Stimulated activated CD4-positive, alpha-beta T cell treated with anti-CD3 and anti-CD28 coated beads, Interleukin-1b, Interleukin-23, amount 100 ng/mL, for 1 hour (primary cell): ENCODE measurements at places on chromosomes 16 and 17.

DNA sequence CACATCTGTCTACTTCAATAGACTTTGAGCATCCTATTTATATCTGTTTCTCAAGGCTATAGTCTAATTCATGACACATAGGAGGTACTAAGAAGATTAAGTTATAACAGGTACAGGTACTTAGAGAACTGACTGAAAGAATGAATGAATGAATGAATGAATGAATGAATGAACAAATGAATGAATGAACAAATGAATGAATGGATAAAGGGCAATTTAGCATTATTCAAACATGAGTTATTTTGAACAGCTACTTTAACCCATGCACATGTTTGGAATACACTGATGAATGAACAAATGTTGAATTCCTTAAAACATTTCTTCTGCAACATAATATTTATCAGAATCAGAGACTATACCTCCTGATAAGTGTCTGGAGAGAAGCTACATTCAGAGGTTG, 1165.6 kb upstream of the CDH8 start:
- DNase-seq = no peak

- DNase-seq = no peak
Measured at GRCh38 chr16:1564325-1564724, 30.9 kb downstream of the TMEM204 start.

- DNase-seq = no peak
Measured at GRCh38 chr16:27085182-27085581, 18.5 kb downstream of the C16orf82 start.

DNA sequence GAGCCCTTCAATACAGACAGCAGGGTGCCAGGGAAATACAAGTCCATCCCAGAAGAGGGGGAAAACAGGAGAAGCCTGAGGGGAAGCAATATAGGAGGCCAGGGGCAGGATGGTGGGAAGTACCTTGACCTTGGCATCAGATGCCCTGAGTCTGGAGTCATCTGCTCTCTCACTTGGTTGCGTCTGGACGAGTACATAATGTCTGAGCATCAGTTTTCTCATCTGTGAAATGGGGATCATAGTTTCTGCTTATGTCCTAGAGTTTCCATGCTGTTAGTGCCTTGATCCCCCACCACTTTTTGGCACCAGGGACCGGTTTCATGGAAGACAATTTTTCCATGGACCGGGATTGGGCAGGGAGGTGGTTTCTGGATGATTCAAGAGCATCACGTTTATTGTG, 2.3 kb downstream of the STAT5A start:
- no peak for DNase-seq

GRCh38 chr16:23131436-23131835, 17.8 kb downstream of the USP31 start:
- DNase-seq = no peak

GRCh38 chr17:78828470-78829185, 12.0 kb downstream of the USP36 start:
- DNase-seq = no peak

DNA sequence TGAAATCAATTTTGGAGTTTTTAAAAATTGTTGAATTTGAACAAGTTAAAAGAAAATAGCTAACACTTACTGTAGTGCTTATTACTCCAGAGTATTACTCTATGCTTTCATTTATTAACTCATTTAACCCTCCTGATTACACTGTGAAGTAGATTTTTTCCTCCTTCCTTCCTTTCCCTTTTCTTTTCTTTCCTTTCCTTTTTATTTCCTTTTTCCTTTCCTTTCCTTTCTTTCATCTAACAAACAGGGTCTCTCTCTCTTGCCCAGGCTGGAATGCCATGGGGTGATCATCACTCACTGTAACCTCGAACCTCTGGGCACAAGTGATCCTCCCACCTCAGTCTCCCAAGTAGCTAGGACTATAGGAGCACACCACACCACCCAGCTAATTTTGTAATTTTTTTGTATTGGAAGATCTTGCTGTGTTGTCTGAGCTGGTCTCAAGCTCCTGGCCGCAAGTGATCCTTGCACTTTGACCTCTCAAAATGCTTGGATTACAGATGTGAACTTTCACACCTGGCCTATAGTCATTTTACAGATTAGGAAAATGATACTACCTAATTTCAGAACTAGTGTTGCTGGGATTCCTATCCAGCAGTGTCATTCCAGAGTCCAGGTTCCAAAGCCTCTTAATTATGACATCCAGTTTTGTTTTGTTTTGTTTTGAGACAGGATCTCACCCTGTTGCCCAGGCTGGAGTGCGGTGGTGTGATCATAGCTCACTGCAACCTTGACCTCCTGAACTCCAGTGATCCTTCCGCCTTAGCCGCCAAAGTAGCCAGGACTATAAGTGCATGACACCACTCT, 59.9 kb downstream of the TAOK1 start:
- no peak for DNase-seq

DNA sequence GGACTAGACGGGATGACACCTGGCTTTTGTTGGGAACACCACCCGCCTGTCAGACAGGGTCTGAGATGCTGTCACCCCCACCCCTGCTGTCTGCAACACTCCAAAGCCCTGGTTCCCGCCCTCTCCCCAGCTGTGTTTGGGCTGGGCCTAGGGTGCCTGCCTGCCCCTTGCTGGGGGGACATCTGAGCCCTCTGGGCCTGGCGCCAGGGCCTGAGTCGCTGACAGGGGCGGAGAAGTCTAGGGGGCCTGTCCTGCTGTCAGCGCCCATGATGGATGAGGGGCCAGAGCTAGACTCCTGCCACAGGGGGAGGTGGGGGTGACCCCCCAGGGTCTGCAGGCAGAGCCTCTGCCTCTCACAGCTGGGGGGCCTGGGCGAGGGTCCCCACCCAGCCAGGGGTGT, 7.6 kb upstream of the PKMYT1 start:
- no peak for DNase-seq

- DNase-seq = no peak
Measured at GRCh38 chr16:55655381-55655896, 349 bp upstream of the SLC6A2 start.

DNA sequence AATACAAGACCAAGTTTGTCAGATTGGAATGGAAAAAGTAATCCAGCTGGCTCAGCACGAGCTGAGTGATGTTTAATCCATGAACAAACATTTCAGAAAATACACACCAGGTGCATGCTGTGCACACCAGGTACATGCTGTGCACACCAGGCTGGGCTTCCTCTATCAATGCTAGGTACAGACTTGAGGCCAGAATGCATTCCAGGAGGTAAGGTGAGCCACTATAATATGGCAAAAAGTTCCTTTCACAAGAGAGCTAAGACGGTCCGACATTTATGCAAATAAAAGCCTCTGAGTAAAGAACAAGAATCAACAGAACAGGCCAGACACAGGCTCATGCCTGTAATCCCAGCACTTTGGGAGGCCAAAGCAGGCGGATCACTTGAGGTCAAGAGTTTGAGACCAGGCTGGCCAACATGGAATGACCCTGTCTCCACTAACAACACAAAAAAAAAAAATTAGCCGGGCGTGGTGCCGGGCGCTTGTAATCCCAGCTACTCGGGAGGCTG, 128.2 kb downstream of the ZNF778 start:
- no peak for DNase-seq

- no peak for DNase-seq
Measured at GRCh38 chr17:28131599-28131998, 89.1 kb downstream of the NLK start.

- DNase-seq = no peak
Measured at GRCh38 chr17:57638284-57638683, 106.8 kb downstream of the CCDC182 start.

- DNase-seq = peak; percentile 34
Measured at GRCh38 chr17:78925234-78925633, at the start of gene TIMP2. Gene TIMP2 (minus strand): TSS chr17:78925387. CDS start chr17:78925088, 299 bp downstream.

GRCh38 chr16:71666928-71667707, 41.1 kb downstream of the MARVELD3 start:
- no peak for DNase-seq

DNA sequence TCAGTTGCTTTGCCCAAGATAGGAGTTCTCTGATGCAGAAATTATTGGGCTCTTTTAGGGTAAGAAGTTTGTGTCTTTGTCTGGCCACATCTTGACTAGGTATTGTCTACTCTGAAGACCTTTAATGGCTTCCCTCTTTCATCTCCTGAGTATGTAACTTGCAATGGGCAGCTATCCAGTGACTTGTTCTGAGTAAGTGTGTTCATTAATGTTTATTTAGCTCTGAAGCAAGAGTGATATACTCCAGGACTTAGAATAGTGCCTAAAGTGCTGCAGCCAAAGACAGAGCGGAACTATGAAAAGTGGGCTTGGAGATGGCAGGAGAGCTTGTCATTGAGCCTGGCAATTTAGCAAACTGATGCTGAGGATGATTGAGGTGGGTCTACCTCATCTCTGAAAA, 8.8 kb upstream of the TANGO6 start:
- no peak for DNase-seq

- DNase-seq = no peak
Measured at GRCh38 chr16:8964462-8964861, 756 bp upstream of the USP7 start.

DNA sequence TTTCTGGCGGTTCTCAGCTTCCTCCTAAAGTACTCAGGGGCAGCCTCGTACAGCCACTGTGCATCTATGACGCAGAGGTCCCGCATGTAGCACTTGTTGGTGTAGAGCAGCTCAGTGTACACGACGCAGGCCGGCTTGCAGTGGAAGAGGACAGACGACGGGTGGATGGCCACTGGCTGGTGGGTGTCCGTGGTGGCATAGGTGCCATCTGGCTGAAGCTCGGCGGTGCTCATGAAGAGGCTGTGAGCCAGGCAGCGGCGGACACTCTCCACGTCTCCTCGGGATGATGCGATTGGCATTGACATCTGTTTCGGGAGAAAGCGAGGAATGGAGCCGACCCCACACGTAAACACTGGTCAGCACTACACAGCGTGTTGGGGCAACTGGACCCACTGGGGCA, 5.3 kb upstream of the C1QBP start:
- DNase-seq = no peak

GRCh38 chr16:66044089-66044488, 322.4 kb upstream of the CDH5 start:
- no peak for DNase-seq

DNA sequence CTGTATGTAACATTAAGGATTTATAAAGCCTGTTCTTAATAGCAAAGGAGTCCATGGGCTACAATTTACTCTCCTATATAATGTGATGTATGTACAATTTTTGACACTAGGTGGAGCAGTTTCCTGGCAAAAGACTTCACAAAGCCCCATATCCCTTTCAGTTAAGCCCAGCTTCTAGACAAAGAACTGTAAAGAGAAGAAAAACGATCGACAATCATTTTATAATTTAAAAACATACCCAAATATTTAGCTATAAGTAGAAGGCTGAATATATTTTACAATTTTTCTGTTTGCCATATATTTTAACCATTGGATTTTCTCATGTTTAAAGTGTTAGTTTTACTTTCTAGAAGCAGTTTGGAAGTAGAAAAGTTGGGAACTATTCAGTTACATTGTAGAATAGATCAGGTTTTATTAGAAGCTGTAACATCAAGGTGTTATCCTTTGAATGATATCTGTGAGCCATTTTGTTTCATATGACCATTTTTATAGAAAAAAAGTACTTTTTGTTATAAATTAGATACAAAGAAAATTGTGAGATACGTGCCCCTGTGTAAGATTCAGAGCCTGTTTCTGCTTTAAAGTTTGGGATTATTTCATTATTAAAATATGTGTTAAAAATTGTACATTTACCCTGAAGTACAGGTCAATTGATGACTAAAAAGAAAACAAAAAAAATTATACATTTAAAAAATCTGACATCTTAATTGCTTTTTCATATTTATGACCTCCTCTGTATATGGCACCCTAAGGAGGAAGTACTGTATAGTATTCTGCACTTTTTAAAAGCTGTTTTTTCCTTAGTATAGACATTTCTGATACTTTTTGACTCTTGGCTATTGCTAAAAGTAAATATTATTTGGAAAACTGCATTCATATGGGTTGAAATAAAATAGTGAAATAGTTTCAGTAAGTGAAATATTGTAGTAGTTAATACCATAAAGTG, 46.3 kb downstream of the VMP1 start:
- DNase-seq = no peak

DNA sequence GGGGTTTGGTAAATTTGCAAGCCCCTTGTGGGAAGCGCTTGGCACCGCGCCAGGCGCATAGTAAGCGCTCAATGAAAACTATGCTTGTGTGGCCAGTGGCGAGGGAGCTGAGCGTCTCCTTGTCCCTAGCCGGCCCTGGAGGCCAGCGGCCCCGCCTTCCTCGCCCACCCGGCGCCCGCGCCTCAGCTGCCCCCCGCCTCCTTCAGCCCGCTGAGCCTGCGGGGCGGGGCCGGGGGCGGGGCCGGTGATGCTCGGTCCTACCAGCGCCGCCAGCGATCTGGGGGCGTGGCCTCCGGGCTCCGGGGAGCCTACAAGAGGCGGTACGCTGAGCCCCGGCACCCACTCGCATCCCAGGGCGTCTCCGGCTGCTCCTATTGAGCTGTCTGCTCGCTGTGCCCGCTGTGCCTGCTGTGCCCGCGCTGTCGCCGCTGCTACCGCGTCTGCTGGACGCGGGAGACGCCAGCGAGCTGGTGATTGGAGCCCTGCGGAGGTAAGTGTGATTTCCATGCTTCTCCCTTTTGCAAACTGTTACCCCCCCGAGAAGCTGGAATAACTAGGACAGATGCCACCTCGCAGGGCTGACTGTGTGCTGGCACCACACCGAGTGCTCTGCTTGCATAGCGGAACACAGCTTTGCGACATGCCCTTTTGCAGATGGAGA, at the start of gene CRISPLD2:
Gene CRISPLD2 (plus strand): TSS at position 342 of the 661 bp plus-strand sequence. CDS start 18,511 bp downstream, outside the sequence.
- DNase-seq = peak; percentile 84

DNA sequence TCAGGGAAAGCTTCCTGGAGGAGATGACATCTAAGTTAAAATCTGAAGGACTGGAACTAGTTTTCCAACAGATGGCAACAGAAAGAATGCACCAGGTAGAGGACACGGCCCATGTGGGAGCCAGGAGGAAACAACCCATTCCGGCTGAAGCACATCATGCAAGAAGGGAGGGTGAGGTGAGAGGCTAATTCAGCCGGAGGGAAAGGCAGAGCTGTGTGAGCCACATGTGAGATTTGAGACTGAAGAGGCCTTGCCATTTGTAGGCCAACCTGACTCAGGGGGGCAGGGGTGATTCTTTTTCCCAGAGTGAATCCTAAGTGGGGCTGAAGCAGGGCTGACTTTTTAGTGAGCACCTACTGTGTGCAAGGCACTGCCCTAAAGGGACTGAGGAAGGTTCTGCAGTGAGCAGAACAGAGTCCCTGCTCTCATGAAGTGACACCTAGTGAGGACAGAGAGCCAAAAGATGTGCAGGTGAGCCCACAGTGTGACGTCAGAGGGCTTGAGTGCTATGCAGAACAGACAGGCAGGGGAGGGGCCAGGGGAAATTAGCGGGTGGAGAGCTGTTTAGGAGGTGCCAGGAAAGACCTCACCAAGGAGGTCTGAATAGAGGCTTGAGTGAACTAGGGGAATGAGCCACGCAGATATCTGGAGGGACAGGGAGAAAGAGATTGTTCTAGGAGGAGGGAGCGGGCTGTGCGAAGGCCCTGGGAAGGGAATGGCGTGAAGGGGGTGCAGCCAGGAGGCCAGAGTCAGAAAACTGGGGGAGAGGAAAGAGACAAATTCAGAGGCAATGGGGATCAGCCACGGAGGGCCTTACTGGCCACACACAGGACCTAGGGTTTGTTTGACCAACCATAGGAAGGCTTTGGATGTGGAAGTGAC, 19.8 kb upstream of the IL21R start:
- no peak for DNase-seq

- no peak for DNase-seq
Measured at GRCh38 chr17:8163978-8164814, 1.4 kb upstream of the VAMP2 start.

GRCh38 chr17:73960469-73960868, 243.0 kb upstream of the RPL38 start:
- no peak for DNase-seq
